Daoy (cell line): ENCODE measurements at places on chromosomes 11 and 22.

DNA sequence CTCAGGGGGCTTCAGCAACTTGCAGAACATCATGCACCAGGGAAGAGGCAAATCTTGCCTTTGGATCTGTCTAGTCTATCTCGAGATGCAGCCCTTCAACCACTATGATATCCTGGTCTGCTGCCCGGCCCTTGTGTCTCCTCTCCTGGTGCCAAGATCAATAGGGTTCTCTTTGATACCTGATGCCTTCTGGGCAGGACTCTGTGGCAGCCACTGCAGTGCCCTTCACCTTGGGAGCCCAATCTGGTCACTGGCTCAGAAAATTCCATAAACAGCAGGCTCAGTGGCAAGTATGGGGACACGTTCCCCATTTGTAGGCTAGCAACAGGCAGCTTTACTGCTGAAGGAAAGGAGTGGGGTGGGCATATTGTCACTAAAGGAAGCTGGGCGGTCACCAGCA, 23.4 kb downstream of the SYN3 start:
- DNase-seq = no peak

GRCh38 chr11:76623171-76623883, 47.2 kb downstream of the LRRC32 start:
- DNase-seq = peak; percentile 37

DNA sequence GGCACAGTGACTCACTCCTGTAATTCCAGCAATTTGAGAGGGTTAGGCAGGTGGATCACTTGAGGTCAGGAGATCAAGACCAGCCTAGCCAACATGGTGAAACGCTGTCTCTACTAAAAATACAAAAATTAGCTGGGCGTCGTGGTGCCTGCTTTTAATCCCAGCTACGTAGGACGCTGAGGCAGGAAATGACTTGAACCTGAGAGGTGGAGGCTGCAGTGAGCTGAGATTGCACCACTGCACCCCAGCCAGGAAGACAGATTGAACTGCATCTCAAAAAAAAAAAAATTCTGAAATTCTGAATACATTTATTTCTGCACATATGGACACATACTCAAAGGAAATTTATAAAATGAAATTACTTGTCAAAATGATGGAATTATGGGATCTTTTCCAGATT, 103.2 kb downstream of the GRIA4 start:
- no peak for DNase-seq

DNA sequence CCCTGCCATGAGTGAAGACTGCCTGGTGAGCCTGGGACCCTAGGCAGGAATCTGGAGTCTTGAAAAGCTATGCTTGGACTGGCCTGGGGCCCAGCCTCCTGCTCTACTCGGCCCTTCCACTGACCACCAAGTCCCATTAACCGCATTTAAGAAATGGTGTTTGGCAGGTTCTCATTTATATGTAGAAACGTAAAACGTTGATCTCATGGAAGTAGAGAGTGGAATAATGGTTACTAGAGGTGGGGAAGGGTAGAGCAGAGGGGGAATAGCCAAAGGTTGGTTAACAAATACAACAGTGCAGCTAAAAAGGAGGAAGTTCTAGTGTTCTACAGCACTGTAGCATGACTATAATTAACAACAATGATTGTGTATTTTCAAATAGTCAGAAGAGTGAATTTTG, 72.9 kb upstream of the EED start:
- DNase-seq = no peak

- DNase-seq = peak; percentile 86
Measured at GRCh38 chr11:86152006-86152862, 83.3 kb upstream of the PICALM start.

DNA sequence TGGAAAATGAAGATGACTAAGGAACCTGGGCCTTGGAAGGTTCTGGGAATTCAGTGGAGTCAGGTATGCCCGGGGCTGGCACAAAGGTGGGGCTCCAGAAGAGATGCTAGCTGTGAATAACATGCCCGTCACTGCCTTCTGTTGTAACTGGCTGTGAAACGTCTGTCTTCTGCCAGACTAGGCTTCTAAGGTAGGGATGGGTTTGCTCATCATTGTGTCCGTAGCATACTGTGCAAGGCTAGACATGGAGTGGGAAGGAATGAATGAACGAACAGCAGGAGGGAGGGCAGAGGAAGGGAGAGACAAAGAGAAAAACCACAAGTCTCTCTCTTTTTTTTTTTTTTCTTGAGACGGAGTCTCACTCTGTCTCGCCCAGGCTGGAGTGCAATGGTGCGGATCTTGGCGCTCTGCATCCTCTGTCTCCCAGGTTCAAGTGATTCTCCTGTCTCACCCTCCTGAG, 327.4 kb downstream of the MN1 start:
- peak; percentile 52 for DNase-seq

DNA sequence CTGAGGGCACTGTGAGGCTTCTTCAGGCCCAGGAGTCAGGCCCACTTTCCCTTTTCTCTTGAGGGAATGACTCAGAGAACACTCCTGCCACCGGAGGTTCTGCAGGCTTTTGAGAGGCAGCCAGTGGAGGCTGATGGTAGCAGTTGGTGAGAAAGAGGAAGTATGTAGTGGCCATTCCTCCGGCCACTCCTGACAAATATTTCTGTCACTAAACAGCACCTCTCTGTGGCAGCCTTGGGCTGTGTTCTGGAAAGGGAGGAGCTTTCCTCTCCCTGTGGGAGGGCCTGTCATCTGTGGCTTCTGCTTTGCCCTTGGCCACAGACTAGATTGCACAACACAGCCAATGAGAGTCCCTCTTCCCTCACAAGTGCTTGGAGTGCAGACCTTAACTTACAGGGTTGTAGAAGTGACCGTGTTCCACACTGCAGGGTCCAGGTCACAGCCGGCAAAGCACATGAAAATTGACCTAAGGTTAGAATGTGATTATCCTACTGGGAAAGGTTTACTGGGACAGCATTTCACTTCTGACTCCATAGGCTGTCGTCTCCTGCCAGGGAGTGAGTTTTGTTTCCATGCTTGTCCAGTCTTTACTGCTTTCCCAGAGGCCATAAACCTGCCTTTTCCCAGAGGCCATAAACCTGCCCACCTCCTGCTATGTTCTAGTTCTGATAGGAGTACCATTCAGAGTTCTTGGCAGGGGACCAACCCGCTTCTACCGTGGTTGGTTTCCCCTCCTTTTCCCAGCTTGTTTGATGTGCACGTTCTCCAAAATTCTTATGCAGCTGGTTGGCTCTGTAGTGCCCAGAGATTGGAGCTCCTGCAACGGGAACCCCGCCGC, 33.3 kb downstream of the MARK2 start:
- peak; percentile 85 for DNase-seq

- DNase-seq = no peak
Measured at GRCh38 chr11:106331176-106331575, 253.7 kb downstream of the AASDHPPT start.

GRCh38 chr11:120594746-120595145, 83.2 kb downstream of the GRIK4 start:
- no peak for DNase-seq

- DNase-seq = no peak
Measured at GRCh38 chr11:73267122-73267846, 4.9 kb upstream of the P2RY6 start.

DNA sequence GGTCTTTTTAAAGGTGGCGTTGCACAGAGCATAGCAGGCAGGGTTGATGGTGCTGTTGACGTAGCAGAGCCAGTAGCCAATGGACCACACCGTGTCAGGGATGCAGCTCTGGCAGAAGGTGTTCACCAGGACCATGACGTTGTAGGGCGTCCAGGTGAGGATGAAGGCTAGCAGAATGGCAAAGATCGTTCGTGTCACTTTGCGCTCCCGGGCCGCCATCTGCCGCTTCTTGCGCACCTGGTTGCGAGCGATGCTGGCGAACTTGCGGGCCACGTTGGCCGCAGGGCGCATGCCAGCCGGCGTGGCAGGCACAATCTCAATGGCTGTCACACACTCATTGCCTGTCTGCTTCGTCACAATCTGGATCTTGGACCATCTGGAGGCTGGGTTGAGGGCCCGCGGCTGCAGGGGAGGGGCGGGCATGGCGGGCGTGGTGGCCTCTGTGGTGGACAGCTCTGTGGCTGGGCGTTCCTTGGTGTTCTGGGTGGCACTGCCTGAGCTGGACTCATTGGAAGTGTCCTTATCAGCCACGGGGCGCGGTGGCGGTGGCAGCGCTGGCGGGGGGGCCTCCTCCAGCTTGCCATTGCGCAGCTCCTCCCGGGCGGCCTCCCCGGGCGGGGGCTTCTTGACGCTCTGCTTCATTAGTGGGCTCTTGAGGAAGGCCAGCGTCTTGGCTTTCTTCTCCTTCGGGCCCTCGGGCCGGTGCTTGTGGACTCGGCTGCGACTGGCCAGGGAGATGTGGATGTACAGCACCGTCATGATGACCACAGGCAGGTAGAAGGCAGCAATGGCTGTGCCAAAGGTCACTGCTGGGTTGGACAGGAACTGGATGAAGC, 3.9 kb downstream of the MDK start:
- DNase-seq = no peak

DNA sequence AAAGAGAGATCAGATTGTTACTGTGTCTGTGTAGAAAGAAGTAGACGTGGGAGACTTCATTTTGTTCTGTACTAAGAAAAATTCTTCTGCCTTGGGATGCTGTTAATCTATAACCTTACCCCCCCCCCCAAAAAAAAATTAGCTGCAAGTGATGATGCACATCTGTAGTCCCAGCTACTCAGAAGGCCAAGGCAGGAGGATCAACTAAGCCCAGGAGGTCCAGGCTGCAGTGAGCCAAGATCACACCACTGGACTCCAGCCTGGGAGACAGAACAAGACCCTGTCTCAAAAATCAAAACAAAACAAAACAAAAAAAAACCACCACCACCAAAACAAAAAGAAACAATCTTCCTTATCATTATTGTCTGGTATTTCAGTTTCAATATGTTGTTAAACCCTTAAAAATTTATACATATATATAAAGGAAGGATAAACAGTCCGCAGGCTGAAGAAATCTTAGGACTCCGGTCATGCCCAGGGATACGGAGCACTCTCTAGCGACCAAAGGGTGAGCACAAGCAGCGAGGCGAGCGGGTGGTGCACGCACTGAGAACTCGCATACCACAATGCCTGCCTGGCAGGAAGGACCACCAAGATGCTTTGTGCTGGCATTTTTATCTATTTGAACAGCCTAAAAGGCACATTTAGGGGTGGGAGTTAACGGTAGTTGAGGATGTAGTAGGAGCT, 6.4 kb downstream of the POLDIP3 start:
- no peak for DNase-seq

- DNase-seq = no peak
Measured at GRCh38 chr11:93520726-93521509, 22.3 kb downstream of the SMCO4 start.

DNA sequence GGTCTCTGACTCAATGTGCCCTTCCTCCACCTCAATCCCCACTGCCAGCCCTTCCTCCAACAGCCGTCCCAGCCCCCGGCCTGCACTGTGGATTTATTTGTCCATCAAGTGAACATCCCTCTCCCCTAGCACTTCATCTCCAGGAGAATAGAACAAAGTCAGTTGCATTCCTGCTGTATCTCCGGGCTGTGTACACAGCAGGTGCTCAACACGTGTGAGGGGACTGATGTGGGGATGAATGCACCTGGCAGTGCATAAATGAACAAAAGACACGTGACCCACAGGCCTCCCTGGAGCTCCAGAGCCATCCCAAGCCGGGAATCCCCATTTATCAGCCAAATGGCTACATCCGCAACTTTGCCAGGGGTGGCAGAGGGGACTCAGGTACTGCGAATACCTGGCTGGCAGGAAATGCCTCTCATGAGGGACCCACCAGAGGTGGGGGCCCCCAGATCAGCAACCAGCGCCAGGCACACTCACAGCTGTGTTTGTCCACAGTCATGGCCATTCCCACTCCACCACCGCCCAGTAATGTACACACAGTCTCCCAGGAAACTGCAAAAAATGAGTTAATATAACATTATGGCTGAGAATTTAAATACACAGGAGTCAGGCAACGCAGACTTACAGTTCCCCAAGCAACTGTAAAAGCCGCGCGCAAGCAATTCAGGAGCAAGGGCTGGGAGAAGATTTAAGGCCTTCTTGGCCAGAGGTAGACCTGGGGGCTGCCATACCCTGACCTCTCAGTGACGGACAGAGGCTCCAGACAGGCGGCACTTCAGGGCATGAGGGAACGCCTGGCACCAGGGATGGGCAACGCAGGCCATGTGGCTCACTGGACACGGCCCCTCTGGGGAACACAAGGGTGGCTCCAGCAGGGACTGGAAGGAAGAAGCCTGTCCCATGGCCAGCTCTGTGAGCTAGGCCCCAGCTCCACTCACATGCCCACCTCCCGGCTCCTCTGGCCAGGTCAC, 50.3 kb upstream of the TCF20 start:
- no peak for DNase-seq

- DNase-seq = no peak
Measured at GRCh38 chr11:57377107-57377506, 3.8 kb downstream of the PRG3 start.

DNA sequence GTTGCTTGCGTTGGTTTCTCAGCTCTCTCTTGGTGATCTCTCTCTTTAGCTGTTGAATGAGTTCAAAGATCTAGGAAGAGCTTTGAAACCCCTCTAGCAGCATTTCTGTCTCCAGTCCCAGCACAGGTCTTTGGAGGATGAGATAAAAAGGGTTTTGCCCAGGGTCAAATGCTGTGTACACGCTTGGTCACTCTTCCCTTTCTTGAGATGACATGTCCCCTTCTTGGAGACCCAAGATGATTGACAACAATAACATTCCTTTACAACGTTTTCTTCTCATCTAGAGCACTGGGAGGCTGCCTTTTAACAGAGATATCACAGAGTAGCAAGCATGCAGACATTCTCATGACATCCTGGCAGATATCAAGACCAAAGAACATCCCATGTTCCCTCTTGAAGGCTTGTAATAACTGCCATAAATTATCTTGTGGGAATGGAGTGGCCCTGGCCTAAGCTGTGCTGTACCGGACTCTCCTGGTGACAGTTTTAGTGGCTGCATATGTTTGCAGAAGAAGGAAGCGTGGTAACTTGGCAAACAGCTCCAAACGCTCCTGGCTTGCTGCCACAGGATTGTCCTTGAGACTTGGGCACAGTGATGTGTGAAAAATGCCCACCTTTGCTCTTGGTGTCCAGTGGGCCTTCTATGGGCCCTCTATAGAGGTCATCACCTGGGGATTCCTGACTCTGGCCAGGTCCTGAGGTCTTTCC, 107.8 kb downstream of the PTPRJ start:
- DNase-seq = no peak

DNA sequence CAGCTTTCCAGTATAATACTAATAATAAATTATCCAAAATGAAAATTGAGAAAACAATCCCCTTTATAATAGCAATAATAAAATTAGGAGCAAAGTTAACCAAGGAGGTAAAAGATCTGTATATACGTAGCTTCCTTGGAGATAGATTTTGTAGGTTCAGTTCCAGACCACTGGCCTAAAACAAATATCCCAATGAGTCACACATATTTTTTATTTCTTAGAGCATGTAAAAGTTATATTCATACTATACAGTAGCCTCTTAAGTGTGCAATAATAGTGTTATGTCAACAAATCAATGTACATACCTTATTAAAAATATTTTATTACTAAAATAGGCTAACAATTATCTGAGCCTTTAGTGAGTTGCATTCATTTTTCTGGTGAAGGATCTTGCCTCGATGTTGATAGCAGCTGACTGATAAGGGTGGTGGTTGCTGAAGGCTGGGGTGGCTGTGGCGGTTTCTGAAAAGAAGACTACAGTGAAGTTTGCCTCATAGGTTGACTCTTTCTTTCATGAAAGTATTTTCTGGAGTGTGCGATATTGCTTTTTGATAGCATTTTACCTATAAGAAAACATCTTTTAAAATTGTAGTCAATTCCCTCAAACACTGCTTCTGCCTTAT, 178.5 kb downstream of the ARHGAP42 start:
- no peak for DNase-seq
